ENCODE measurements at places on chromosomes 1 and 21.
A peak's percentile ranks its signal among the peaks of the same experiment; 100 is the strongest.

GRCh38 chr1:169207797-169208520 is 101.5 kb downstream of the ATP1B1 start:
- peak; percentile 9 for DNase-seq

DNA sequence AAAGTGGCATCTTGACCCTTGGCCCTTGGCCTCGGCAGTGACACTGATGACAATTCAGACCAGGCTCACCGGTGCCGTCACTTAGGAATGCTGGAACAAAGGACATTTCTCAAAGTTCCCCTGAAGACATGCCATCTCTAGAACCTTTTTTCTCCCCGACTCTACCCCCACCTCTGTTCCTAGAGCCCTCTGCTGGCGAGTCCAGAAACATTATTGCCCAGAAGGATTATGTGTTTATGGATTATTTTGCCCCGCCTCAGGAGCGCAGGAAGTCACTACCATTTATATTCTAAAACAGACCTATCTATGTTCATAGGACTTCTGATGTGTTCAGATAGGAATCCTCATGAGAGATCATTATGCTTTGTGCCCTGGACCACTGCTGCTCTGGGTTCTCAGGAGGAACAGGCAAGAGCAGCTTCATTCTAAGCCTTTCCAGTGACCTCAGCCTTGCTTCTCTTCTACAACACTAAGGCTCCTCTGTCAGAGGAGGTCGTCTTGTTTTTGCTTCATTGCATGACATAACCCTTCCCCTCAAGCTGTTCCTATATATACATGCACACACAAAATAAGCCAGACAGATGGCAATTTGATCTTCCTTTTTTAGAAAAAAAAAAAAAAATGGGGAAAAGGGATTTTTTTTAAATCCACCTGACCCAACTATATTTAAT is 12.4 kb upstream of the SHISA4 start:
- no peak for DNase-seq

GRCh38 chr1:26529655-26530409 is at the start of gene RPS6KA1:
Gene RPS6KA1, plus strand, starts transcription at chr1:26529761. Its CDS starts 160 bp downstream, at chr1:26529921.
- no peak for DNase-seq

DNA sequence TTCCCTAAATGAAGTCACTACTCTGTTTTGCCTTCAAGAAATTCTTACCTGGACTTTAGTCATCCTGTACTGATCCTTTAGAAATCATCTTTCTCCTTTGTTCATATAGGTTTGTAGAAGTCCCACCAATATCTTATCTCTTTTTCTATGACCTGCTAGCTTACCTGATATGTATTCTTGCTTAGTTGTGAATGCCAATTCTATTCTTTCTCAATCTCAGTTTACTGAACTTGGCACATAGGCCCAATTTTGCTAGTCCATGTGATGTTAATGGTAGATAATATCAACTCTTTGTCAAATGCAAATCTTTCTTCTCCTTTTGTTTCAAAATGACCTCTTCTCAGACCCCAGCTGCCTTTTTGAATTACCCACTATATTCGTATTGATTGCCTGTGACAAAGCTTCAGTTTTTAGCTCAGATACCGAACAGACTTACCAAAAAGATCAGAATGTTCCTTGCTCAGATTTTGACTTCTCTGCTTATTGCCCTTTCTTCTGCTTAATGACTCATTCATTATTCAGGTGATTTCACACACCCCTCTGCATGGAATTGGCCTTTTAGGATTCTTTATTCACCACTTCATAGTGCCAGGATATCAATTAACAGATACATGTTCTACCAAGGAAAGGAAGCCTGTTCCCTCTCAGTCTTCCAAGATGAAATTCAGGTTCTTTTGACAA is 20.6 kb downstream of the IPO9 start:
- DNase-seq = no peak

DNA sequence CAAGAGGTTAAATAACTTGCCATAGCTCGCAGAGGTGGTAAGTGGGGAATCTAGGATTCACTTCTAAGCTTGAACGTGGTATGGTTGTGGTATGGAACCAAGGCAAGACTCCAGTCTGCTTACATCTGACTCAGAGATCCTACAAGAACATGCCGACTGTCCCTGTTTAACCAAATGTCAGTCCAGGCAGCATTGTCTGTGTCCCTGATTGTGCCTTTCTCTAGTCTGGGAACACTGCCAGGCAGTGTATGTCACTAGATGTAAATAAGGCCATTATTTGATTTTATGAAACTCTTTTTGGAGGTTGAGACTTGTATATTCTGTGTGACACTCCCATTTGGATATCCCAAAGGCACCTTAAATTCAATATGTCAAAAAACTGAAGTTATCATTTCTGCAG is 96.0 kb downstream of the NOS1AP start:
- no peak for DNase-seq

DNA sequence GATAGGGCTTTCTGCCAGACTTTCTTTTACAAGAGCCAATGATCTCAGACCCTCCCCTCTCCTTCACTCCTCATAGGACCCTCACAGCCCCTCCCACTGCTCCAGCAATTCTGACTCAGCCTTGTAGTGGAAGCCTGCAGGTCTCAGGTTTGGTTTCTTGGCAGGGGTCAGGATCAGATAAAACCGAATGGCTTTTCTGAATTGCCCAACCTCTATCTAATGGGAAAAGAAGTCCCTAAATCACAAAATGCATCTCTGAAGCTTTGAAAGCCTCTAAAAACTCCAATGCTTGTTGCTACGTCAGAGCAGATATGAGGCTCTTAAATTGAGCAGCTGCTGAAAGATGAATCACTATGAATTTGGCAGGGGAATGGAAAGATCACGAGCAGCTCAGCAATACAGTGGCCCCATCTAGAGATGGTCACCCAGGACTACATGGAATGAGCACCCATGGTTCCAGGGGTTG is 74.5 kb downstream of the NID1 start:
- no peak for DNase-seq

- no peak for DNase-seq
Observed at GRCh38 chr1:23366146-23366545, 3.5 kb downstream of the ZNF436 start.

DNA sequence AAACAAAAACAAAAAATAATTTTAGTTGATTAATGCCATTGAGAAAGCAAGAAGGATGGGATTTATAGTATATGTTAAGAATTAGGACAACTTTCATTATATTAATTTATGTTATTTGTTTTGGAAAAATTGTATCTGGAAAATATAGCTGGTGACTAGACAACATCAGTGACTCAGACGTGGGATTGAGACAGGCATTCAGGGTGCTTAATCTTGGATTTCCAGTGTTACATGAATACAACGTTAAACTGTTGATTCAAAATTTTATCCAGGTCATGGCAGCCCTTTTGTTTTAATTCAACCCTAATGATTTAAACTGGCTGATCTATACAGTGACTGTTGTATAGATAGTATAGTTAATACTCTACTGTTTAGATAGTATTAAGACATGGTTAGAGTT is 827.1 kb upstream of the B3GALT2 start:
- DNase-seq = no peak

DNA sequence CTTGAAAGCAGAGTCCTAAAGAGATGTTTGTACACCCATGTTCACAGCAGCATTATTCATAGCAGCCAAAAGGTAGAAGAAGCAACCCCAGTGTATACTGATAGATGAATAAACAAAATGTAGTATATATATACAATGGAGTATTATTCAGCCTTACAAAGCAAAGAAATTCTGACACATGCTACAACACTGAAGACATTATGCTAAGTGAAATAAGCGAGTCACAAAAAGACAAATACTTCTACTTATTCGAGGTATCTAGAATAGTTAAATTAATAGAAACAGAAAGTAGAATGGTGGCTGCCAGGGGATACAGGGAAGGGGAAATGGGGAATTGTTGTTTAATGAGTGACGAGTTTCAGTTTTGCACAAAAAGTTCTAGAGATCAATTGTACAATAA is 23.5 kb downstream of the COP1 start:
- no peak for DNase-seq

DNA sequence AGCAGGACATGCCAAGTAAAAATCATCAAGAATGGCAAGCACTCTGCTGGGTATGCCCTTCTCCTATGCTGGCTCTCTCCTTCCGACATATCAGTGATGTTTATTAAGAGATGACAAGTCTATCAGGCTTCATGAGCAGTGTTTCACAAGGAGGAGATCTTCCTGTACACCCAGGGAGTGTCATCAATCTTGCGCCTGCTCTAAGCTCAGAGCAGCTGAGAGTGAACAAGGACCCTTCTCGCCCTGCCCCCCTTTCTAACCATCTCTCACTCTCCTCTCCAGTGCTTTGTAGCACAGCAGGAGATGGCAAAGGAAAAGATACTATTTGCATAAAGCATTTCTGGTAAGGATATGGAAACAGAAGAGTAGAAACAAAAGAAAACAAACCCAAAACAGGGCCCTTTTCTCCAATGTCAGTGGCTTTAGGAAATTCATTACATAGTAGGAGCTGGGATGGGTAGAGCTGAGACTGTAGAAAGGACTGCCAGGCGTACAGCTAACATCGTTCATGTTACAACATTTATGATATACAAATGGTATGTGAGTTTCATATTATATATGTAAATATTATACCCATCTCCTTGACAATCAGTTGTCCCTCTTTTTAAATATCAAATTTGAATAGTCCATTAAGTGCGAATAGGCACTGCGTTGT is 201.7 kb downstream of the NUF2 start:
- DNase-seq = no peak

- peak; percentile 96 for DNase-seq
Observed at GRCh38 chr1:222974496-222974895, 159.7 kb downstream of the DISP1 start.

GRCh38 chr1:203136409-203137042 is 9.0 kb downstream of the ADORA1 start:
- DNase-seq = no peak

- DNase-seq = no peak
Observed at GRCh38 chr1:101314244-101314643, 77.4 kb downstream of the S1PR1 start.

GRCh38 chr1:233665575-233666270 is 51.8 kb downstream of the KCNK1 start:
- no peak for DNase-seq

- DNase-seq = no peak
Observed at GRCh38 chr1:230306169-230306568, 120.0 kb downstream of the PGBD5 start.

GRCh38 chr1:204714861-204715511 is 29.4 kb upstream of the LRRN2 start:
- DNase-seq = no peak

GRCh38 chr1:7810395-7810794 is 26.3 kb downstream of the PER3 start:
- peak; percentile 78 for DNase-seq

- no peak for DNase-seq
Observed at GRCh38 chr1:239803781-239804180, 287.9 kb upstream of the FMN2 start.

DNA sequence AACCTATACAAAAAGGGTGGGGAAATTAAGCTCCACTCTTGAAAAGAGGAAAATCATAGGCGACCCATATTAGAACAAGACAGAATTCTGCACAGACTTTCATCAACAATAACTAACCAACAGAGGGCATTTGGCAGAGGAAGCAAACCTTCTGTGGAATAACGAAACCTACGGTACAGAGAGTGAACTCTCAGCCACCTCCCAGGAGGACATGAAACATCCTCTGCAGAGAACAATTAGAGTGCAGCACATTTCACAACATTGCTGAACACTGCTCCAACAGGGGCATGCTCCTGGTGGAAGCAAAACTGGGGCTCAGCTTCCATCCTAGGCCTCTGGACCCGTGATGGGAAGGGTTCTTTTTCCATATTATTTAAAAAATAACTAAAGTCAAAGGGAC is 110.9 kb downstream of the KCNJ15 start:
- no peak for DNase-seq

- DNase-seq = no peak
Observed at GRCh38 chr1:54976747-54977146, 3.7 kb upstream of the TMEM61 start.

DNA sequence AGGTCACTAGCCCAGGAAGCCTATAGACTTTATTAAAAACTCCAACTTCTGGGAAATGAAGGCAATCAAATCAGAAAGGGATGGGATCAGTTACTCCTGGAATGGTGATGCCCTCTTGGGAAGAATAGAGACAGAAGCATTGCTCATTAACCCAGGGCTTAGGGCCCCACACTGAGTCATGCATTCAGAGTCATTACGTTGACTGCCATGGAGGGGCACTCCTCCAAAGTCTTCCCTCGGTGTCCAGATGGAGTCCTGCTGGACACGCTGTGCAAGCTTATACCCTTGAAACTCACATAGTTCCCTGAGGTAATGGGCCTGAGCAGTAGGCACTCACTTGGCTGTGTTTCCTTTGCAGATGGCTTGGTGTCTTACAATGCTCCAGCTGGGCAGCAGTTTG is 35.2 kb upstream of the HSD17B7 start:
- DNase-seq = no peak

DNA sequence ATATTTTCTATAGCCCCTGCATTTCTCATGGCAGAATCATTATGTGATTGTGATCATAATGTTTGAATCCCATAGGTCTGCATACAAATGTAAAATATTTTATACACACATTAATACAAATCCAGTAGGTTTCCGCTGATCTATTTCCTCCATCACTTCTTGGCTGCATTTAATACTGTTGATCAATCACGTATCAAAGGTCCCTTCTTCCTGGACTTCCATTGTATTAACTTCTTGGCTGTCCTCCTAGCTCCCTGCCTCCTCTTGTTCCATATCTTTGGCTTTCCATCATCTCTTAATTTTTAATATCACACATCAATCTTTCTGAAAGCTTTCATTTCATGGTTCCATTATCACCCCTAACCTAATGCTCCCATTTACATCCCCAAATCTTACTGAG is 97.6 kb downstream of the PROX1 start:
- DNase-seq = no peak

GRCh38 chr1:38581396-38581795 is 278.2 kb downstream of the RRAGC start:
- no peak for DNase-seq

DNA sequence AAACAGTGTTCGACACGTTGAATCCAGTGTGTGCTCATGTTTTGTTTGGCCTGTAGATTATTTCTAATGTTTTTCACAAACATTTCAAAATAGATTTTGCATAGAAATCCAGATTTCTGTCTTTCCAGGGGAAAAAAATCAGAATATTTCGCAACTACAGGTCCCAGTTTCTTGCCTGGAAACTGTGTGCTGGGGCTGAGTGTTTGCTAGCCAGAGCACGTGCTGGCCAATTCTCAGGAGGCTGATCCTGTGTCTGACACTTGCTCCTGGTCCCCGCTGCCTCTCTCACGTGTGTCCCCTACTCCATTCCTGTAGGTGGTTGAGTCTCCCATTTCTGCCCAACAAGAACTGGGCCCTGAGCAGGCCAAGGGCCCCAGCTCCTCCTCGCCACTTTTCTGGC is 2.4 kb downstream of the MAB21L3 start:
- DNase-seq = no peak
